ENCODE measurements at places on chromosomes 12 and 14.

- no peak for DNase-seq
These were observed 40.7 kb downstream of the TPCN1 start for GRCh38 chr12:113261847-113262470.

- DNase-seq: no peak
These were observed 438.9 kb upstream of the SEL1L start for GRCh38 chr14:81972601-81973000.

DNA sequence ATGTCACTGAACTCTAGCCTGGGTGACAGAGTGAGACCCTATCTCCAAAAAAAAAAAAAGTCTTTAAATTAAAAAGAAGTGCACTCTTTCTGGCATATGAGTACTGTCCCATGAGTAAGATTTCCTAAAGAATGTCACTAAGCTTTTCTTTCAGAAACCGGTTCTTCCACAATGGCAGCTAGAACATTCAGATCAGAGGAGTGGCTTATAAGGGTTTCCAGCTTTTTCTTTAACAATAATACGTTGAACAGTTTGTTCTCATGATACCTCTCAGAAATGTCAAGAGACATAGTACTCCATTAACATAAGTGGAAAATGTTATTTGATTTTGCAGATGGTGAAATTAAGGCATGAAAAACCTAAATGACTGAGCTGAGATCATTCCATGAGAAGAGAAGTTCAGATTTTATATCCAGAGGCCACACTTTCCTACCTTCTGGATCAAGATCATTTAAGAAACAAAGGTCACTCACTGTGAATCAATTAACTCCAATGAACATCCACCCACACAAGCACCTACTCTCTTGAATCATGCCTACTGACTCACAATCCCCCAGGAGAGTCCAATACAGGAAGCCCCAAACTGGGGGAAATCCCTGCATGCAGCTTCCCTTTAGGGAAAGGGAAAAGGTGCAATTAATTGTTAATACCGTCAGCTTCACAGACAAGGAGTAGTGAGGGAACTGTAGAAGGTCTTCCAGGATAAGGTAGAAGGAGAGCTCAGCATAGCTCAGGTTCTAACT is 86.9 kb downstream of the SPTSSA start:
- no peak for DNase-seq

DNA sequence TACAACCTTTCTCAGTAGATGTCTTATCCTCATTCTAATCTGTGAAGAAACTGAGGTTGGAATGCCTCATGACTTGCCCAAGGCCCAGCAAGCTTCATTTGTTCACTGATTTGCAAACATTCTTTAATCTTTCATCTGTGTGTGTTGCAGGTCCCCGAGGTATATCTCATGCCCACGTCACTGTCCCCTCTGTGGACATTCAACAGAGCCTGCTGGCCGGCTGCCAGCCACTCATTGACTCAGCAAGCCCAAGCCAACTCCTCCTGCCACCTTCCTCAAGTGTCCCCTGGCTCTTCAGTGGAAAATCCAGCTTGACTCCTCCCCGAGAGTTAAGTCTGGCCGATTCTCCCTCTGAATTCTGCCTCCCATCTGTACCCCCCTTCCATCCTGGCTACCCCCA is 1.9 kb upstream of the DCAF4 start:
- no peak for DNase-seq

DNA sequence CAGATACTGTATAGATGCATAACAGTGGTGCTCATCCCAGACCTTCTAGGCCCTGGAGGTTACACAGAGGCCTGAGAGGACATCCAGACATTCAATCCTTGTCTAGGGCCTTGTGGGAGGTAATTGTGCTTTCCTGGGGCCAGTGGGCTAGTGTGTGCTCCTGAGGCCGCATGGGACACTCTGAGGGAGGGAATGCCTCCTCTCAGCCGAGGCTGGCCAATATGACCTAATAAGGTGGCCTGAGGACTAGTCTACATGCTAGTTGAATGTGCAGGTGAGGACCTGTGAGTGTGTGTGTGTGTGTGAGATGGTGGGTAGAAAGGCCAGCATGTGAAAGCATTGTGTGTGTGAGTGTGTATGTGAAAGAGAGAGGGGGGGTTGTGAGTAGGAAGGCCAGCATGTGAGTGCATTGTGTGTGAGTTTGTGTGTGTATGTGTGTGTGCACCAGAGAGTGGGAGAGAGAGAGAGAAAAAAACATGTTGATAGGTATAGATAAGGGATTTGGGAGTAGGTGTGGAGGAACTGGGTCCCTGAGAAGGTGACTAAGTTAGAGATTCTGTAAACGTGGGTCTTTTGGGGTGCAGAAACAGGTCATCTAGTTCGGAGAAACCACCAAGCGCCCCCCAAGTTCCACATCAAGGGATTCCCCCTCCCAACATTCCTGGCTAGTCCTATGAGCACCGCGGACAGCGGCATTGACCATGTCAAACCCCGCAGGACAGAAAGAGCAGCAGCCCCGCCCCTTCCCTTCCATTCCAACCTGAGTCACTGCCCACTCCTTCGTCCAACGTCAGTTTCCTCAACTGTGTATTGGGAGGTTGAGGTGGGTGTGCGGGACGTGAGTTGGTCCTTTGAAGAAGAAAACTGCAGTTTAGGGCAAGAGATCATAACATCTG is 9.7 kb upstream of the KRT81 start:
- DNase-seq: no peak

- DNase-seq: no peak
These were observed 132.5 kb upstream of the RFLNA start for GRCh38 chr12:124162151-124163110.

GRCh38 chr14:42911642-42912041 is 1305.0 kb downstream of the LRFN5 start:
- DNase-seq: no peak

GRCh38 chr12:109879351-109880042 is 844 bp downstream of the GLTP start:
- no peak for DNase-seq

- no peak for DNase-seq
These were observed 25.3 kb upstream of the GPR132 start for GRCh38 chr14:105090493-105091053.

DNA sequence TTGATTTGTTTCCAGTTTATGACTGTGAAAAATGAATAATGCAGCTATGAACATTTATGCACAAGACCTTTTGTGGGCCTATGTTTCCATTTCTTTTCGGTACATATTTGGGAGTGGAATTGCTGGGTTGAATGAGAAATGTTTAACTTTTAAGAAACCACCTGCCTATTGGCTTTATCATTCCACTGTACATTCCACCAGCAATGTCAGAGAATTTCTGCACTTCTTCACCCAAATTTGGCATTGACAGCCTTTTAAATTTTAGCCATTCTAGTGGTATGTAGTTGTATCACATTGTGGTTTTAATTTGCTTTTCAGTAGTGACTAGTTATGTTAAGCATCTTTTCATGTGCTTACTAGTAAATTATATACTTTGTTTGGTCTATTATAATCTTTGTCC is 317.0 kb upstream of the TMTC1 start:
- no peak for DNase-seq

DNA sequence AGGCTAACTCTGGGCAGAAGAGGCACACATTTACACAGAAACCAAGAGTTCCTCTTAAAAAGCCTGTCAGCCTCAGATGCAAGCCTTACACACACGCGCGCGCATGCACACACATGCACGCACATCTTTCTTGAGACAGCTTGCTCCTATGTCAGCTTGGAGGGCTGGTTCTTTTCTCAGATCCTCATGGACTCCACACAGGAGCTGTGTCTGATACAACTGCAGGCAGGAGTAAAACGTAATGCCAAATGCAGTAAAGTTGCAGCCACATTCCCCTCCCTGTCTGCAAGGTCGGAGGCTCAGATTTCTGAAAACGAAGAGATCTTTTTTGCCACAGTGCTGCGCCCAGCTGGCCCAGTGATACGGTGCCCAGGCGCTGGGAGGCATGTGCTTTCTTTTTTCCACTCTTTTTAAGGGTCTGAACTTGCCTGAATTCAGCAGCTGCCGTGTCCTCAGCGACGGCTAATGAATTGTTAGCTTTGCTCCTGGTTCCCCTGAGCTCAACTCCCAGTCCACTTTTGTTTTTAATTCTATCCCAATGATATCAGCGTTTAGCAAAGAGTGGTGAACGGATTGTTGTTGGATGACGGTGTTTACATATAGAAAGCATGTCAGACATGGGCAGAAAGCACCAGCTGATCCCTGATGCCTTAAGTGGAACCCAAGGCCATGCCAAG is 72.9 kb upstream of the FOXN3 start:
- DNase-seq: no peak

DNA sequence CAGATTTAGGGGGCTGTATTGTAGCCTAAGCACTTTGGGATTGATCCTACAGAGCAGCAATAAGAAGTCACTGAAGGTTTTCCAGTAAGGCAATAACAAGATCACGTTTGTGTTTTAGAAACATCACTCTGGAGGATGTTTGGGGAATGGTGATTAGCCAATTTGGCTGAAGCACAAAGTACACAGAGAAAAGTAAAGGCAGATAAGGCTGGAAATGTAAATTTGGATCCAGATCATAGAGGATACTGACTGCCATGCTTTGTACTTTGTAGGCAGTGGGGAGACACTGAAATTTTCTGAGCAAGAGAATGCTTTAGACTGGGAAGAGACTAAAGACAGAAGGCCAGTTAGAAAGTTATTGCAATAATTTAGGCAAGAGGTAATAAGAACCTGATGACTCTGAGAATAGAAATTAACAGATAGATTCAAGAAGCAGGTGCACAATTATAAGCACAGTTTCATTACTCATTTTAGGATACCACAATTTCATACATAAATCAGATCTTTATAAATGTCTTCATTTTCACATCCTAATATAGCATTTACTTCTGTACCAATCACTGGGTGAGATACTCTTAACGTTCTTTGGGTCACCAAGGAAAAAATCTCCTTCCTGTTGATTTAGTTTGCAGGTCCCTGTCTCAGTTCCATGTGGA is 314.5 kb upstream of the GARIN6 start:
- DNase-seq: no peak

DNA sequence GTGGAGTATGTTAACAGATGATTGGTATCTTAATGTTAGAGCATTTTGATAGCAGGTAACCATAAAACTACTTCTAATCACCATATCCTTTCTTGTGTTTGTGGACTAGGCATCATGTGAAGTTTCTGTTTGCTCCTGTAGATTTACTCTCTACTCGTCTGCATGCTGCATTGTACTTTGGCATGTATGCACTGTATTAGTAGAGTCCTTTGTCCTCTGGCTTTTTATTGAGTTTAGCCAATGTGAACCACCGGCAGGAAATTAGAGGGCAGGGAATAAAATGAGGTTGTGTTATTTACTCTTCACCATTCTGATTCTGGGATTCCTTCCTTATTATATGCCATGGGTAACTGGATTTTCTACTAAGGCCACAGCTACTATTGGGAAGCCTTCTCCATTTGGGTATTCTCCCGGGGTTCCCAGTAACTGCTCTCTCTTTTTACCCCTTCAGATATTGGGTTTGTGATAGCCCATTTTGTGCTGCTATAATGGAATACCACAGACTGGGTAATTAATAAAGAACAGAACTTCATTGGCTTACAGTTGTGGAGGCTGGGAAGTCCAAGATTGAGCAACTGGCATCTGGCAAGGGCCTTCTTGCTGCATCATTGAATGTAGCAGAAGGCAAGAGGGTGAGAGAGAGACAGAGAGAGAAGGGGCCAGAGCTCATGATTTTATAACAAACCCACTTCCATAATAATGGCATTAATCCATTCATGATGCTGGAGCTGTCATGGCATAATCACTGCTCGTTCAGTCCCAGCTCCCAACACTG is 22.4 kb downstream of the FAM177A1 start:
- DNase-seq: no peak

DNA sequence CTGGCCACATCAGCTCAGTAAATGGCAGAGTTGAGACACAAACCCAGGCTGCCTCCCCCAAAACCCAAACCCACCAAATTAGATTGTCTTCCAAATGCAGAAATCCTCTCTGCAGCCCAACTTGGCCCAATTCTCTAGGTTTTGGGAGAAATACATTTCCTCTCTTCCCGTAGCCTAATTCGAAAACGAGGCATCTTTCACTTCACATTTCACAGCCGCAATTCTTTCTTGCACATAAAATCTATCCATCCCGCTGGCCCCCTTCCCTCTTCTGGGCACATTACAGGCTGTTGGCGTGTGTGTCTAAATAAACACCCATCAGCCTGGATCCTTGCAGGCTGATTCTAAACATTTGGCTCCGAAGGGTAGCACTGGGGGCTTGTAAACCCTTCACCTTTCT is 83.8 kb upstream of the VRK1 start:
- DNase-seq: no peak

GRCh38 chr12:117363953-117364486 is 2.6 kb upstream of the NOS1 start:
- DNase-seq: no peak

DNA sequence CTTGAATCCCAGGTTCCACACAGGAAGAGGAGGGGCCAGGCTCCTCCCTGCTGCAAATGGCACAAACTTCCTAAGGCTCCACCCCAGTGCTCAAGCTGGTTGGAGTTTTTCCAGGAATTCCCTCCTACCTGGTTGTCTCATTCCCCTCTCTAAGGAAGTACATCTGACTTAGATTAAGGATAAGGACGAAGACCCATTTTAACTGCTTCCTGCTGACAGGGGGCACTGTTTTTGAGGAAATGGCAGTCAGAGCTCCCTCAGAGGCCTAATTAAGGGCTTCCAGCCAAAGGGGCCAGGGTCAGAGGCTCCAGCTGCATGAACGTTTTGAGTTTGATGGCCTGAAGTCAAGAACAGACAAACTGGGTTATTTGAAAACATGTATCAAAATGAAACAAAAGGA is 1084.7 kb downstream of the SLC6A15 start:
- no peak for DNase-seq

DNA sequence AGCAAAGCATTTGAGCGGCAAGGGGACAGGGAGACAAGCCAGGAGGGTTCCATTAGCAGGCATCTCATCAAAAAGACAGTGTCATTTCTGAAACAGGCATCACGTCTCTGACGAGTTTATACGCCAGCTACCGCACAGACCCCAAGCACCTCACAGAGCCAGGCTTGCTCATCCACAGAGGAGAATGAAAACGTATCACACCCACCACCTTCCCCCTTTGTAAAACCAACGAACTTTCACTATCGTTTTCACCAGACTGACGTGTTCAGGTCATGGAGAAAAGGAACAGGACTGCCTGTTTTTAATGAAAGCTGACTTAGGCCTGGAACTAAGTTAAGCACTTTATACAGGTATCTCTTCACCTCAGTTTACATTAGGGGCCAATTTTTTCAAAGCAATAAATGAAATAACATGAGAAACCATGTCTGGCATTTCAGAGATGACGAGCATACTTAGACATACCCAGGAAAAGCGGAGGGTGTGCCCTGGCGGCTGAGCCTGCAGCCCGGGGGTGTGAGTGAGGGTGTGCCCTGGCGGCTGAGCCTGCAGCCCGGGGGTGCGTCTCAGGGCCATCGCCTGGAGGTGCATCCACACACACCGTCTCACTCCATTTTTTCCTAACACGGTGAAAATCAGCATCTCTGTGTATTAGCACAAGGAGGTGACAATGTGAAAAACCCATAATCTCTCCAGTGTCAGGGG is 41.9 kb downstream of the STX2 start:
- DNase-seq: no peak

Data from esophagus squamous epithelium (tissue), 5 donors.